ENCODE measurements at places on chromosomes 2 and 18.
A peak's percentile ranks its signal among the peaks of the same experiment; 100 is the strongest.

- DNase-seq = no peak
Measured at GRCh38 chr2:95158441-95158840, 1.2 kb downstream of the ZNF514 start.

GRCh38 chr2:59029058-59029457, 787.9 kb upstream of the FANCL start:
- DNase-seq = no peak

- no peak for DNase-seq
Measured at GRCh38 chr2:238898534-238899281, 50.8 kb downstream of the TWIST2 start.

DNA sequence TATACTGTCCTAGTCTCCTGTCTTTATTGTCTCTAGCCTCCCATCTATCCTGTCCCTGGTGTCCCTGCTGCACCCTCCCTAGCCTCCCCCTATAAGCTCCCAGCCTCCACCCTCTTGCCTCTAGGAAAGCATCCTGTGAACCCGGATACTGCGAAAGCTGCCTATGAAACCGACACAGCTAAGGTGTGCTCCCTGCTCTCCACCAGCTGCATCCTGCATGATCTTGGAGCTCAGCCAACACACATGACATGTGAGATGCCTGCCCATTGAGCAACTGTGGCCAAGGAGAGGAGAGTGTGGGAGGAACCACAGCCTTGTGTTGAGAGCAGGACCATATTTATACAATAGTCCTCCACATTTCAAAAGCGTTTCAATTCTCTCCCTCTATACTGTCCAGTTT, 187.1 kb downstream of the ZBTB7C start:
- peak; percentile 23 for DNase-seq

DNA sequence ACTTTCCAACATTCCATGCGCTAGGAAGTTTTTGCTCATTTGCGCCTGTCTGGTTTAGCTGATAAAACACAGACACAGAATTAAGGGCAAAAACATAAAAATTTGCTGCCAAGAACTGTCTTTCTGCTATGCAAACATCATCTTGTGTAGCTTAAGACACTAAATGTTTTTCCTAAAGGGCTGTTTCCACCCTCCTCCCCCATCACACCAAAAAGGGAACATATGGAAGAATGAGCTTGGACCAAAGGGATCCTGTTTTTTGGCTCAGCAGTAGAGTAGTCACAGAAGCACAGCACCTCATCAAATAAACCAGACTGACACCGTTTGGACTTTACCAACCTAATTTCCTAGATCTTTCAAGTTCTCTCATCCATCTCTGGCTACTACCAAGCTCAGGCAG, 210.1 kb downstream of the ZNF521 start:
- DNase-seq = no peak

GRCh38 chr2:152355409-152355831, 20.4 kb downstream of the FMNL2 start:
- no peak for DNase-seq

DNA sequence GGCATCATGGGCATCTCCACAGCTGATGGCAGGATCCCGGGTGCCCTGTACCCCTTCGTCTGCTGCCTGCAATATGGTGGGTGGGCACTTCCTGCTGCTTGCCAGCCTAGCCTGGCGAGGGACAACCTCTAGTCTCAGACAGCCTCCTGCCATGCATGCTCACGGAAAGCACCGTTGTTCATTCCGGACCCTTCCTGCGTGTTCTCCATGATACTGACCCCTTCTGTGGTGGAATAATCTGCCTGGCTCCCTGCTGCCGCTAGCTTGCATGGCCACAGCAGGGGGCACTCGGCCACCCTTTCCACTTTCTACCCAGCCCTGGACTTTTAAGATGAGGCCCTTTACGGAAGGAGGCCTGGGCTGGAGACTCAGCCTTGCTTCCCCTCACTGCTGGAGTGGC, 12.0 kb downstream of the PCARE start:
- no peak for DNase-seq

- no peak for DNase-seq
Measured at GRCh38 chr2:189483980-189484740, 42.9 kb downstream of the WDR75 start.

GRCh38 chr2:137507237-137507636, 457.0 kb upstream of the HNMT start:
- no peak for DNase-seq

DNA sequence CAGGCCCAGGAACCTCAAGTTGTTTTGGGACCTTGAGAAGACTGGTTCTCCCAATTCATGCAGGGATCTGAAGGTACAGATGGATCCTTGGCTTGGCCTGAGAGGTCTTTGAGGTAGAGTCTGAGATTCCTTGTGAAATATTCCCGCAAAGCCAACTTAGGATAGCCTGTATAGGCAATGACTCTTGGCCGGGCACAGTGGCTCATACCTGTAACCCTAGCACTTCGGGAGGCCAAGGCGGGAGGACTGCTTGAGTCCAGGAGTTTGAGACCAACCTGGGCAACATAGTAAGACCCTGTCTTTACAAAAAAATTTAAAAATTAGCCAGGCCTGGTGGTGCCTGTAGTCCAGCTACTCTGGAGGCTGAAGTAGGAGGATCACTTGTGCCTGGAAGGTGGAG, 40.4 kb downstream of the ANKMY1 start:
- DNase-seq = no peak

- no peak for DNase-seq
Measured at GRCh38 chr2:33062665-33063250, 116.0 kb downstream of the LTBP1 start.

- DNase-seq = peak; percentile 35
Measured at GRCh38 chr18:77899972-77900754, 650.5 kb downstream of the GALR1 start.

- no peak for DNase-seq
Measured at GRCh38 chr2:213834331-213834730, 550.1 kb downstream of the SPAG16 start.

DNA sequence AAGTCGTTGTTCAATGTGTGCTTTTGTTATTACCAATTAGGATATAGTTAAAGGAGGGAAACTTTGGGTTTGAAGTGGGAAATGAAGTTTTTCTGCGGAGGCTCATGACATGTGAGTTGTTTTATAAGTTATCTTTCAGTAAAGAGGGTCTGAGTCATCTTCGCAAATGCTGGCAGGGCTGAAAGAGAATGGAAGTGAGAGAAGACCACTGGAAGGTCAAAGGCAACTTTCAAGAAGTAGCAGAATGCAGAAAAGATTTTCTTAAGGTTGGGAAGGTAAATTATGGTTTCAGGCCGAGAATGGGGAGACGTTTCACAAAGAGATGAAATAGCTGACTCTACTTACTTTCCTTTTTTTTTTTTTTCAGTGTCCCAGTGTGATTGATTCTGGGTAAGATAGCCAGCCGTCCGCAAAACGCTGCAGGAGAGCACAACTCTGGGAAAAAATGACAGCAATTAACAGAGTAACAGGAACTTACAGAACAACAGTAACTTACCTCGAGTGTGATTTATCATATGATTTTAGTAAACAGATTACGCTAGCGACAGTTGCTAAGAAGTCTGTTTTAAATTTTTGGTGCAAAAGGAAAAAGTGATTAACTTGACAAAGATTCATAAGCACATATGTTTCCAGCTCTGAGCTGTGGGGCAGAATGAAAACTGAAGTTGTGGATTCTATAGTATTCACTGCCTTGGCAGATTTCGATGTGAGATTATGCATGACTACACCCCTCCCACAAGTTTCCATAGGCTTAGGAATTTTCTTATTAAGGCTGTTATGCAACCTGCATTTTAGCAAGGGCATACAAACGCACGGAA, 46.8 kb upstream of the ACTR3 start:
- no peak for DNase-seq

DNA sequence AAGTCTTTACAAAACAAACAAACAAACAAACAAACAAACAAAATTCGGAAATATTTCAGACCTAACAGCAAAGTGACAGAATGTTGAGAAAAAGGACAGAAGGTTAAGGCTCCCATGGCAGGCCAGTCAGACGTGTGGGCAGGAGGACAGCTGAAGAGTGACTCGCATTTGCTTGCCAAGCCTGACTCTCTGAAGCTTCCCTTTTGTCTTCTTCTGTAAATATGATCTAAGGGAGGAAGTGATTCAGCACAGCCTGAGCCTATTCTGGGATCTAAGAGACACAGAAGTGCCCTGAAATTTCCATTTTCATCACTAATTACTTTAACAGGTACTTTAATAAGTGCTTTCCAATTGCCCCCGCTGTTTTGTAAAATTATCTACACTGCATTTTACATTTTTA, 134.0 kb upstream of the LYPD1 start:
- DNase-seq = peak; percentile 76

- no peak for DNase-seq
Measured at GRCh38 chr2:151681051-151681450, 53.2 kb downstream of the NEB start.

GRCh38 chr2:117058366-117058765, 756.1 kb upstream of the DDX18 start:
- no peak for DNase-seq

- peak; percentile 78 for DNase-seq
Measured at GRCh38 chr2:19120941-19121750, 237.3 kb downstream of the OSR1 start.

DNA sequence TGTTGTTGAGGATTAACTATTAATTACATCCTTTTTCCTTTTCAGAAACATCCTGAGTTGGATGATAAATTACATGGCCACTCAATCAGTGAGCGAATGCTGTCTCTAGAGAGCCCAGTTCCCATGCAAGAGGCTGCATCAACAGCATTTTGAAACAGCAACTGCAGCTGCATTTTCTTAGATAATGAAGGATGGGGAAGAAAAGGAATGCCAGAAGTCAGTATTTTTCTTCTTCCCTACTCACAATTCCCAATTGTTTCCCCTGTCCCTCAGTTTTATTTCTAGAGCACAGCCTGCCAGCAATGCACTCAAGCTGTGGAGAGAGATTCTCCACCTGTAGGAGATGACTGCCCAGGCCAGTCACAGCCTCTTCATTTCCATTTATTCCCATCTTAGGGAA, 6.9 kb downstream of the SCN7A start:
- no peak for DNase-seq

DNA sequence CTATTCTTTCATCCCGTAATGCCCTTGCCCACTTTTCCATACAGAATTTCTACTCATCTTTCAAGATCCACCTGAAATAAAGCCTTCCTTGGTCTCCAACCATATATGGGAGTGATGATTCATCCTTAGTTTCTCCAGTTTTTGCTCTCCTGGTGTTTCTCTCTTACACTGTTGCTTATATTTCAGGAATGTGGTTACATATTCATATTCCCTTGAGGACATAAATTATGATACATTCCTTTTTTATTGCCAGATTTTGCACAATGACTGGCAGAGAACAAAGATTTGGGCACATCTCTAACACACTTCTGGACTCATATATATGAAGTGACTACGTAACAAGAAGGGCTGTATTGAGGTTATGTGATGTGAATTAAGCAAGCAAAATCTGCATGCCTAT, 1573.4 kb upstream of the NXPH2 start:
- DNase-seq = no peak

Data from Ammon's horn (tissue), 1 donor.